A549 (cell line): ENCODE measurements at places on chromosomes 5 and 9.

GRCh38 chr5:175623088-175623487 is 34.8 kb upstream of the HRH2 start:
- DNase-seq: no peak

GRCh38 chr9:118567861-118568260 is 801.4 kb downstream of the BRINP1 start:
- no peak for DNase-seq

- DNase-seq: no peak
Measured at GRCh38 chr9:125269014-125269397, 7.4 kb downstream of the GAPVD1 start.

- DNase-seq: no peak
Measured at GRCh38 chr5:31888564-31888963, 249.6 kb downstream of the PDZD2 start.

DNA sequence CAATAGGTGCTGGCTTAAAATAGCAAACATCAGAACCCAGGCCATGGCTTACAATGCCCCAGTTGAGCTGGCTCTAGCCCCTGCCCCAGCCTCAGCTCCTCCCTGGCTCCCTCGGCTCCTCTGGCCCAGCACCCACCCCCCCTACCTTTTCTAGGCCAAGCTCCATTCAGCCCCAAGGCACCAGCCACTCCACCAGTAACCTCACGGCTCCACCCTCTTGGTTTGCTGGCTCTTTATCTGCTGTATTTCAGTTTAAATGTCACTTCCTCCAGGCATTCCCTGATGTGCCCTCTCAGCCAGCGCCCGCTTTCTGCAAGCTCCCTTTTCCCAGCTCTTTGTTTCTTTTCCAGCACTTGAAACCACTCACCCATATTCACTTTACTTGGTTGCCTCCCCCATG is 10.6 kb downstream of the C1QTNF2 start:
- DNase-seq: no peak

- DNase-seq: peak; percentile 21
Measured at GRCh38 chr5:34656700-34657273, 659 bp downstream of the RAI14 start.

DNA sequence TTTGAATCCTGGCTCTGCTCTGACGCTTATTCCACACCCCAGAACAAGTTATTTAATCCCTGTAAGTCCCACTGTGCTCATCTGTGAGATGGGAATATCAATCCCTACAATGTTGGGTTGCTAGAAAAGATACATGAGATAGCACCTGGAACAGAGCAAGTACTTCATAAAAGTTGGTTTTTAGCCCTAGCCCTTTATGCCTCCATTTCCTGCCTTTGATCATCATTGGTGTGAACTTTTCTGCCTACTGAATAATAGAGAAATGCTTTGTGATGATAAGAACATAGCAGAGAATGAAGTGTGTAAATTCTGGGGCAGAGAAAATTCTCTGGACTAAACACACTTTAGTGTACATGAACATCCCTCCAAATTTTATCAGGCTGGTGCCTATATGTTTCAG is 90.3 kb upstream of the RANBP6 start:
- no peak for DNase-seq

DNA sequence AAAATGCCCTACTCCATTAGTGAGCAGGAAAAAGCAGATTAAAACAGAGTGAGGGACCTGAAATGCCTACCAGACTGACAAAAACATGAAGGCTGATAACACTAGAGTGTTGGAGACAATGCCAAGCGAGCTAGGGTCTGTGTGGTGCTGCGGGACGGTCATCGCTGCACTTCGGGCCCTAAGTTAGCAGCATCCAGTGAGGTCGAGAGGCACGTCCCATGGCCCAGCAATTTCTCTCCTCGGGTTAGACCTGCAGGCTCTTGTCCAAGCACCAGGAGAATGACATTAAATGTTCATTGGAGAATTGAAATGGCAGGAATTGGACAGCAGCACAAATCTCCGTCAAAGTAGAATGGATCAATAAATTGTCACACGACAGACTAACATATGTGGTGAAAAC is 5.3 kb upstream of the CACNA1B start:
- no peak for DNase-seq

- peak; percentile 78 for DNase-seq
Measured at GRCh38 chr9:2802494-2802921, 41.4 kb downstream of the PUM3 start.

DNA sequence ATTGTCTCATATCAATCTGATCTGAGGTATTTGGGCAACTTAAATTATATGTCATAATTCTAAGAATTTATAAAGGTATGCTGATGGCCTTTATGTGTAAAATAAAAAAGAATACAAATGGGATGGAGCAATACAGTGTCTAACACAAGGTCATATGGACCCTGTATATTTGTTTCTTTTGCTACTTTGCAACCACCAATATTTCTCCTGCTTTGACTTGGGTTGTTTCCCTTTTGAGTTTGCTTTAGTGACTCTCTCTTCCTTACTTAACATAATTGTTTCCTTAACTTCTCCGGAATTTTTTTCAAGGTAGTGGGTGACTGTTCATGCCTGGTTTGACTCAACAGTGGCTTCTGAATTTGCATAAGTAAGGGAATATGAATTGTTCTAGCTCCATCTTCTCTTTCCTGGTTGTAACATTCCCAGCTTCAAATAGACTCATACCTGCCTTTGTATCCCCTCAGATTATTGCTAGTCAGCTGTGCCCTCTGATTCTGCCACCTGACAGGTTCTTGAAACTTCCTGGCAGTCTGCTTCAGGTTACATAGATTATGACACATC is 30.2 kb upstream of the ANXA1 start:
- DNase-seq: no peak

- DNase-seq: no peak
Measured at GRCh38 chr9:6132650-6133049, 83.0 kb upstream of the IL33 start.

GRCh38 chr9:123099042-123099441 is 65.6 kb downstream of the GPR21 start:
- no peak for DNase-seq

DNA sequence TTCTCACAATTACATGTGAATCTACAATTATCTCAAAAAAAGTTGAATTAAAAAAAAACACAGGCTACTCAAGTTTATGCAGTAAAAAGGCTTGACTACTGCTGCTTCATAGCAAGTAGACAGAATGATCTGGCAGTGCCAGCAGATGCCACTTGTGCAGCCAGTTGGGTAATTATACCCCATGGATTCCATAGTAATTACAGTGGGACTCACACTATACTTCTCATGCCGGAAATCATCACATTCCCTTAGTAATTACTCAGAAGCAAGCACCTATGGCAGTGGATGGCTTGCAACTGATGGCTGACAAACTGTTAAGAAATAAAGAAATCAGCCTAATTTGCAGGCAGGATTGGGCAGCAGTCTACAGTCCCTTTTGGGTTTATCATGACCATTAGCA is 463.2 kb upstream of the KLF4 start:
- no peak for DNase-seq

DNA sequence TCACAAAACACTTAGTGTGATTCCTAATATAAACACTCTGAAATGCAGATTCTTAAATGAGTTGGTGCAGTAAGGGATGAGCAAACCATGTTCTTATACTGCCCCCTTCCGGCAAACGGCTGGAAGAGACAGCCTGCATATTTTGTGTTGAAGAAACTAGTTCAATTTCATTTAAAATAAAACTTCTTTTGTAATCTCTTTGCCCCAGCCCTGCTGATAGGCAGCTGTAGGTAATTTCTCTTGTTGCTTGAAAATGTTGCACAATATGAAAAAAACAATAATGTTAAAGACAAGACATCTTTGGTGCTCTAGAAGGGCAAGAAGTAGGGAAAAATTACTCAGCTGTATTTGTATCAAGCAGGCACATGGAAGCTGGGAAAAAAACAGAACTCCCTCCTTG is 89.7 kb upstream of the CCNG1 start:
- peak; percentile 43 for DNase-seq

DNA sequence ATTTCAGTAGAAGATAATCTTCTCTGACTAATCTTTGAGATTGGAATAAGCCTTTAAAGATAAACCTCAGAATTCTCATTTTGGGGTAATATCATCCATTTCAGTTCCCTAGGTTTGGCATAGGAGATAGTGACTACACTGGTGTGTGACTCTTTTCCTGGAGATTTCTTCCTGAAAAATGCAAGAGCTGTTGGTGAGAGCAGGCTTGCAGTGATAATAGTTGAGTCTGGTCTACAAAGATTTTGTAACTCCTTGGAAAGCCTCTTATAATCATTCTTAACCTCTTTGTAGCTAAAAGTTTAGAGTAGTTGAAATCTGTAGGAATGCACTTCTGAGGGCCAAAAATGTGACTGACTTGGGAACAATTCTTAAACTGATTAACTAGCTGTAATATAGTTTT is 23.4 kb downstream of the RANBP17 start:
- no peak for DNase-seq

DNA sequence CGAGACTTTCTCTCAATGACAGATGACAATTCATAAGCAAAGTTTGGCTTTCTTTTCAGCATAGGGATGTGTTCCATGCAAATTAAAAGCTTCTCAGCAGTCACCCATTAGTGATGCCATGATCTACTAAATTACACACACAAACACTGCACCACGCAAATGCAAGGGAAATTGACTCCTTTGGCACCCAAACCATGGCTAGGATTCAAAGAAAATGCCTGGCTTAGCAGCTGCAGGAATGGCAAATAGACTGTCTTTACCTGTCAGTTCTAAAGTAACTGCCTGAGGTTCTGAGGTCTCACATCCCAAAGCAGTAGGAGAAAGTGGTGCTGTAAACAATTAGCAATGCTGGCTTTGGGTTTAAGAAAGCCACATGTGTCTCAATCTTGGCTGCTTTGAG is 108.6 kb upstream of the ATP10B start:
- DNase-seq: no peak

DNA sequence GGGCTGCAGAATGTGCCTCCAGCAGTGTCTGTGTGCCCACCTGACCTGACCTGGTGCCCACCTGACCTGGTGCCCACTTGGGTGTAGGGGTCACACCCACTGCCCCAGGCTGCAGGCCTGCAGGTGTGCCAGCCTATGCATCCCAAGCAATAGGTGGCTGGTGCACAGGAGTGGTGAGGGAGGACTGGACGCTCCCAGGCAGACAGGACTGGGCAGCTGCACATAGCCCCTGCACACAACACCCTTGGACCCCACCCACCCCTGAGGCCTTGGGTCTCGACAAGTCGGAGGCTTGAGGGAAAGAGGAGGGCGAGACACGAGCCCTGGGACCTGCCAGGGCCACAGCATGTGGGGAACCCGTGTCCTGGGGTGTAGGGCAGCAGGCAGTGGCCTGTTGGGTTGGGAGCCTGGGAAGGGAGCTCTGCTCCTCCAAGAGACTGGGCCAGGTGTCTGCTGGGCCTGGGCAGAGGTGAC is 10.8 kb upstream of the NRARP start:
- DNase-seq: no peak

DNA sequence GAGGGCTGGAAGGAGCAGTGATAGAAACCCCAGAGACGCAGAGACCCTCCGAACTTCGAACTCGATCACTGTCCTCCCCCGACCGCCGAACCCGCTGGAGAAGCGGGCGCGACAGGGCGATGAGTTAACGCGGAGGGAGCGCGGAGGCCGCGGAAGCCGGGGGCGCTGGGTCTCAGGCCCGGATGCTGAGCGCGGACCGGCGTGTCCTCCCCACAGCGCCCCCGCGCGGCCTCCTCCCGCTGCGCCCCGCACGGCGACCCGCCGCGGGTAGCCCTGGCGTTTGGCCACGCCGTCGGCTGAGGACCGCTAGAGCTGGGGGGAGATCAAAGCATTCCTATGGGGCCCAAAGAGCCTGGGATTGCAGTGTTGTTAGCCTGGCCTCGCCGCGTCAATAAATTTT is 7.7 kb upstream of the DMRT2 start:
- no peak for DNase-seq

GRCh38 chr5:164360589-164360988 is 855.2 kb downstream of the MAT2B start:
- no peak for DNase-seq

- no peak for DNase-seq
Measured at GRCh38 chr5:88879724-88880123, 3.3 kb downstream of the MEF2C start.

DNA sequence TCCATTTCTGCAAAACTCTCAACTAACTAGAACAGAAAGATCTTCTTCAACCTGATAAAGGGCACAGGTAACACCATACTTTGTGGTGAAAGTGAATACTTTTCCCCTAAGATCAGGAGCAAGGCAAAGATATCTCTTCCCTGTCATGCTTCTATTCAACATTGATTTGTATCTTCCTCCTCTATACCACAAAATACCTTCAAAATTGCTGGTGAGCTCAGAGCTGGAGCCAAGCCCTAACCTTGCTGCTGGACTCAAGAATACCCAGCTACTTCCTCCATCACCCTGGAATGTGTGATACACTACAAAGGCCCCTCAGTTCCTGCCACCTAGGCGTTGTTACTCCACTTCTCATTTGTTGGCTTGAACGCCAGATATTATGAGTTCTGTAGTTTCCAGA is 499.0 kb downstream of the ACTL7B start:
- no peak for DNase-seq

- DNase-seq: no peak
Measured at GRCh38 chr9:128729766-128730517, 6.0 kb upstream of the ZDHHC12 start.

DNA sequence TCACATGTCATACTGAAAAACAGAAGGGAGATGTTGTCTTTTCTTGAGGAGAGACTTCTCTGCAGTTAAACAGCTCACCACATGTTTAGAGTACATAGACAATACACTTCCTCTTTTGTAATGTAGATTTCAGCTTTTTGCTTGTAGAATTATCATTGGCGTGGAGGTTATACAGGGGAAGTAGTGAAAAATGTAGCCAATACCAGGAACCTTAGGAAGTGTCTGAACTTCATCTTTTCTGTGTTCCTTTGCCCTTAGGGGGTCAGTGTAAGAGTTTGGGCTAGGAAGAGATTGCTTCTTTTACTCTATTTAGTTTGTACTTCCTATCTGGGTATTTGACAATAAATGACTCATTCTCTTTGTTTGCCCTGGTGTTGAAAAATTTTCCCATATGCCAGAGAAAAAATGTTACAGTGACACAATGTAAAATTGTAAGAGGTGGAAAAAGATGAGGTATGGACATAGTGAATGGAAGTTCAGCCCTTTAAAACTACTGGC is 21.0 kb upstream of the CDKN2B start:
- no peak for DNase-seq
